EH (cell line): ENCODE measurements at places on chromosomes 13 and 19.
A peak's percentile ranks its signal among the peaks of the same experiment; 100 is the strongest.

DNA sequence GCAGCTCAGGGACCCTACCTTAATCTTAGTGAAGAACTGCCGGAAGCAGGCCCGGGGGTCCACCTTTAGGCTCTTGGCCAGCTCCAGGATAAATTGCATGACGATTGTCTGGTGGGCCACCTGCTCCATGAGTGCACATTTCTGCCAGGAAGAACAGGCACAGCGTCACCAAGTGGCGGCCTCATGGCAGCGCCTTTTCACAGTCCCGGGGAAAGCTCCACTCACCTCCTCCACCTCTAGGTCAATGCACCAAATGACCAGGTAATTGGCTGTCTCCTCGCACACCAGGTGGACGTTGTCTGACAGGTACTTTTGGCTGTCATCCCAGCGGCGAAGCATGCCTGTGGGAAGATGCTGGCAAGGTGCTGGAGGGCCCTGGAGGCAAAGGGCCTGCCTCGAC, 8.3 kb downstream of the CDC37 start:
- no peak for DNase-seq

GRCh38 chr19:54674021-54674617, 11.3 kb downstream of the LILRB4 start:
- DNase-seq = peak; percentile 3

DNA sequence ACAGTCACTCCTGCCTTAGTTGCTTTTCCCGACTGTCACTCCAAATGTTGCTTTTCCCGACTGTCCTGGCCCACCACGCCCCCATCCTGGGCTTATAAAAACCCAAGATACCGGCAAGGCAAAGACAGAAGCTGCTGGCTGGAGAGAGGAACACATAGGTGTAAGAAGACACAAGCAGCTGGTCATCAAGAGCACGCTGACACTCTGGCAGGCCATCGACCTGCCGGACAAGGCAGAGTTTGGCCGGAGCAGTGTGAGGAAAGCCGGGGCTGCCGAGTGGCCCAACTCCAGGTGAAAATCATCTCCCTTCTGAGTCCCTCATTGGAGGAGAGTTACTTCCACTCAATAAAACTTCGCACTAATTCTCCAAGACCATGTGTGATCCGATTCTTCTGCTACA, 349.5 kb downstream of the SLITRK1 start:
- DNase-seq = no peak

DNA sequence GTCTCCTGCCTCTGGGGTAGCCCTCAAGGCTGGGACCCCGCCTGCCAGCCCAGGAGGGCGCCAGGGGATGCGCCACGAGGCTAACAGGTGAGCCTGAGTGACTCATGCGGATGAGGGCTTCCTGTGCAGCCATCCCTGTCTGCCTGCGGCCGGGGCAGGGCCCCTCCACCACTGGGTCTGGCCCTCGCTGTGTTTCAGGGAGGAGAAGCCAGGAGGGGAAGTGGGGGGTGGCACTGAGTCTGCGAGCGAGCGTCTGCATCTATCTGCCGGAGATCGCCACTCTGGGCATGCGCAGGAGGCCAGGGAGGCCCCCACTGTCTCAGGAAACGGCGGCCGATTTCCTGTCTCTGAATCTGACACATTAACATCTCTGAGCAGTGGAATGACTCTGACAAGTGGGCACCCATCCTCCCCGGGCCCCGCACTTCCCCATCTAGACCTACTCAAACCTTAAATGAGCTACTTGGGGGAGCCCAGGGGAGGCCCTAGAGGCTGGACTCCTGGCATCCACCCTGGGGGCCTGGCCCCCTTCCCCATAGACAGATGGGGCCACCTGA, 19.7 kb downstream of the RFX1 start:
- DNase-seq = peak; percentile 88

- no peak for DNase-seq
Measured at GRCh38 chr19:42474743-42475142, 32.0 kb upstream of the CXCL17 start.

DNA sequence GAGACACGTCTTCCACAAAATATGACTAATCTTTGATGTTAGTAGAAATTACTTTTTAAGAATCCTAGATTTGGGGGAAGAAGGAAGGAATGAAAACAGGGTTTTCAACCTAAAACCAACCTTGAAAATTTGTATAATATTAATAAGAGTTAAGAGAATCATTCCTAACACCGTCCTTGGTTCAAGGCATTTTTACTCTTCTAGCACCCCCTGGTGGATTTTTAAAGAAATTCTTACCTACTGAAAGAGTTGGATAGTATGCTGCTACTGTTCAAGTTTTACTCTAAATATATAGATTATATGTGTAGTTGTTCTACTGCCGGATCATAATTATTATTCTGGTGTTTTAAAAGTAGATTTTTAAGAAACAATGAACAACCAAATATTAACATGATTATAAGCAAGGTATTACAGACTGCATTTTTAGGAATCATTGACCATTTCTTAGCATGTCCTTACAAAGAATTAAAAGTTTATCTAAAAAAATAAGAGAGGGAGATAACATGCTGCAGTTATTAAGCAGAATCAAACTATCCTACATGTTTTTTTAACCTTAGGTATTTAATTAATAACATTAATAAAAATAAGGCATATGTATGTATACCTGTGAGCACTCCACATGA, 7.4 kb upstream of the SLITRK6 start:
- DNase-seq = peak; percentile 52

DNA sequence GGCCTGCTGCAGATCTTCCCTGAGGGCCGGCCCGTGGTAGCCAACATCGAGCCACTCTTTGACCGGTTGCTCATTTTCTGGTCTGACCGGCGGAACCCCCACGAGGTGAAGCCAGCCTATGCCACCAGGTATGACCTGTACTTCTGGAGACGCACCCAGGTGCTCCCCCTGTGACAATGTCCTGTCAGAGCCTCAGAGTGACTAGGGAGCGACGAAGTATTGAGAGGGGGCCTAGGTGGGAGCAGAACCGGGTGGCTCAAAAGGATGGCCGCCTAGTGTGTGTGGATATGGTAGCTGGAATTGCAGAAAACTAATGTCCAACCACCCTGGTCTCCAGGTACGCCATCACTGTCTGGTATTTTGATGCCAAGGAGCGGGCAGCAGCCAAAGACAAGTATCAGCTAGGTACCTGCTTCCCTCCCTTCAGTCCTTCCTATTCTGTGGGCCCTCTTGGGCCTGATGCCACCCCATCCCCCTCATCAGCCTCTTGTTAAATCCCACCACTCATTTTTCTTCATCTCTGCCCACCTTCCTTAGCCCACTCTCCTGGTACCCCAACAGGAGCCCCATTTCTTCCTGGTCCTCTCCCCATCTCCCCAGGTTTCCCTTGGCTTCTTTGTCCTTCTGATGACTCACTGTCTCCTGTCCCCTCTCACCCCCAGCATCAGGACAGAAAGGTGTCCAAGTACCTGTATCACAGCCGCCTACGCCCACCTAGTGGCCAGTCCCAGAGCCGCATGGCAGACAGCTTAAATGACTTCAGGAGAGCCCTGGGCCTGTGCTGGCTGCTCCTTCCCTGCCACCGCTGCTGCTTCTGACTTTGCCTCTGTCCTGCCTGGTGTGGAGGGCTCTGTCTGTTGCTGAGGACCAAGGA, 8.4 kb downstream of the EGLN2 start:
- DNase-seq = no peak

DNA sequence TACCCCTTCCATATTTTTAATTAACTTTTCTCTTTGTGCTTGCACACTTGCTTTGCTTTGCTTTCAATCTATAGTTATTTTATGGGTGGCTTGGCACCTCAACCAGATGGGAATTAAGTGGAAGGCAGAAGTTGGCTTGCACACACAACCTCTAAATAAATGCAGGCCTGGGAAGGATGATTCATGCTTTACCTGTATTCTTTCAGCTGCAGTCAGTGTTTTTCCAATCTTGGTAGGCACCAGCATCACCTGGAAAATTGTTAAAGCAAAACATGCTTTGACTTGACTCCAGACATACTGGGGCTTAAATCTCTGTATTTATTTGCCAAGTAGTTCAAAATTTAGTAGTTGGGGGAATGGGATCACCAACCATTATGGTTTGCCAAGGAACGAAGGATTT, 543.0 kb downstream of the GPC6 start:
- no peak for DNase-seq

DNA sequence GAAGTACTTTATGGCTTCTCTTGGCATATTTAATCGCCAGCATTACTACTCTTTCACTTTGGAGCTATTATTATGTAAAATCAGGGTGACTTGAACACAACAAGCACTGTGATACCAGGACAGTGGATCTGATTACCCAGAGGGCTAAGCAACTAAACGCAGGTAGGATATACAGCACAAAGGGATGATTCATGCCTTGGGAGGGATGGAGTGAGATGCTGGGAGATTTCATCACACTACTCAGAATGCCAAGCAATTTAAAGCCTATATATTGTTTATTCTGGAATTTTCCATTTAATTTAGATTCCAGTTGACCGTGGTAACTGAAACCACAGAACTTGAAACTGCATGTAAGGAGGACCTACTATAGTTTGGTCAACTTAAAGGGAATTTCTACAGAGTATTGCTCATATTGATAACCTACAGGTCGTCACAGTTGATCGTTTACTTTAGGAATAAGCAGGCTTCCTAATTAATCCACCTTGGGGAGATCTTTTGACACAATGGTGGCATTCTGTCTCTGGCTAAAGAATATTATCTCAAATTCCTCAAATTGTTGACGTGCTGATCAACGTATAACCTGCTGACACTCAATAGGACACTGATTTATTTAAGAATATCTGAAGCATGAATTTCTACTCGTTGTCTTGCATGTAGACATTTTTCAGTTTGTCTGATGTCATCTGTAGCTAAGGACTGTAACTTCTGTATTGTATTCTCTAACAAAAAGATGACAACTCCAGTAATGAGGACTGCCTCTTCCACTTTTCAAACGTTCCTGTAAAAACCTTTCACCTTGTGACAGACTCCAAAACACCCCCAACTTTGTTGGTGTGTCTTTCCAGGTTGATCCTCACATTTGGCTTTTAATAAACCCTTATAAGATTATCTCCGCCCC, 254.2 kb downstream of the GPC5 start:
- DNase-seq = no peak

DNA sequence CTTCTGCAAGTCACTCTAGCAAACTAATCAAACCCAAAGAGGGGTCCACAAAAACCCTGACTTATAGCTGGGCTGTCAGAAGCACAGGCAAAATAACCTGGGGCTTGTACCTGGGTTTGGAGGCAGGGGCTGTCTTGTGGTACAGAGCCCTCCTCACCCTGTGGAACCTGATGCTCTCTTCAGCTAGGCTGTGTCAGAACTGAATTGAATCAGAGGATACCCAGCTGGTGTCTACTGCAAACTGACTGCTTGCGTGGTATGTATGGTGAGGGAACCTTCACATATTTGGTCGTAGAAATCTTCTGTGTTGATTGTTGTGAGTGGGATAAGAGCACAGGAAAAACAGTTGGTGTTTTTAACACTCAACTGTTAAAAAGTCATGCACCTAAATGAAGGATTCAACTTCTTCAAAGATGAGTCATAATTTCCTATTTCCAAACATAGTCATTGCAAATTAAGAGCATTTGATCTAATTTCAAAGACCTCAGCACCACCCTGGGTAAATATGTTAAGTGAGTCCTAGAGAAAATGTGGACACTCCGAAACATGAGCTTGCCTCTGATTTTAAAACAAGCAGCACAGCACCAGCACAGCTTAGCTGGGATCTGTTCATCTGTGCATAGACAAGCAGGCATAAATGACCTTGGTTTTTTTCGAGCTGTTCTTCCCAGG, 840.2 kb downstream of the UQCRFS1 start:
- DNase-seq = no peak

DNA sequence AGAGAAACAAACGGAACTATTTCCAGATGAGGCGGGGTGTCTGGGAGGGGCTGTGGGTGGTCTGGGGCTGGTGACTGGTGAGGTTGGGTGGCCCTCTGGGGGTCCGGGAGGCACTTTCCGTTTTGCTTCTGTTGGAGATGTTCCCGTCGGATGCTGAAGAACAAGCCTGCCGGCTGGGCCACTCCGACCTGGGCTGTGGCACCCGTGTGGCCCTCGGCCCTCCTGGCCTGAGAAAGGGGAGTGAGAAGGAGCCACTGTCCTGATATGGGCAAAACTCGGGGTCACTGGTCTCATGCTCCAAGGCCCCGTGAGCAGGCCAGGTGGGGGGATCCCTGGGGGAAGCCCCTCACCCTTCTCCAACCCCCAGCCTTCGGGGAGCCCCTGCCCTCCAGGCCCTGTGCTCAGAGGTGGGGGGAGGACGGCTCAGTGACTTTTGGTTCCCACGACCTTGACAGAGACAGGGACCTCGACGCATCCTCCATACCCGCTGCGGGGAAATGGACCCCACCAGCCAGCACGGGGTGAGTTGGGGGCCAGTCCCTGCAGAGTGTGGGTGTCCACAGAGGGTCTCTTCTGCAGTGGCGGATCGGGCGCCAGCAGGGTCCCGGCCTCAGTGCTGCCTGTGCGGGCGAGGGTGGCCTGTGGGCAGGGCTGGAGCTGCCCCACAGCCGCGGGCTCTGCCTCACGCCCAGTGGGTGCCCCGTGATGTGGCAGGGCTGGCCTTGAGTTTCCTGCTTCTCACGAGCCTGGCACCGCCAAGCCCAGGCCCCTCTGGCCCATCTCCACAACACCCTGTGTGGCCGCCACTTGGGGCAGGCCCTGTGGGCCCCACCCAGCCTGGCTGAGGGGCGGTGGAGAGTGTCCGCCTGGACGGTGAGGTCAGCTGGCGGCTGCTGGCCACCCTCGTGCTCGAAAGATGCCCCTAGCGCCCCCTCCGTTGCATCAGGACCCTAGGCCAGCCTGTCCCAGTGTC, 4.4 kb upstream of the TBXA2R start:
- no peak for DNase-seq

DNA sequence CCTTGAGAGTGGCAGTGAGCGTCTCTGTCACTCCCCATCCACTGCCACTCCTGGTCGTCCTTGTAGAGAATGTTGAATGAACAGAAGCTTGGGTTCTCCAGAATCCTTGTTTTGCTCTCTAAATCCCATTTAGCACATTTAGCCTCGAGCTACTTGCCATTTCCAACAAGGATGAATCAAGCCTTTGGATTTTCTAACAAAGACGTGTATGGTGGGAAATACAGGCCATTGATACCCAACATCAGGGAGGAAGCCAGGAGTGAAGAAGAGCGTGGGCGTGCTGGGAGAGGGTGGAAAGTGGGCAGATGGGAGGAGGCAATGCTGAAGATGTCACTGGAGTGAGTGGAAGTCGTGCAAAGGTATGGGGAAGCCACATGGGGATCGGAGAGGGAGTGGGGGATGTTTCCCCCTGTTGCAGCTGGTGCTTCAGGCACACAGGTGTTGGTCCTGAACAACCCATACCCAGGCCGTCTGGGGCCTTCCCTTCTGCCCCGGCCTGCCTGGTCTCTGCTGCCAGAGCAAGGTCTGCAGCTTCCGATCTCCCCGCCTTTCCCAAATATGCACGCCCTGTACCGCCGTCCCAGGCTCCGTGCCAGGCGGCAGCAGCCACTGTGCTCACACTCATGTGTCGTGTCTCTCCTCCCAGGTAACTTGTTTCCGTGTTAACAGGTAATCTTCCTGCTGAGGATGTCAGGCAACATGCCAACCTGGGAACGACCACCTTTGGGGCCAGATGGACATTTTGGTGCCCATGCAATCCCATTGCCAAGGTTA, 48.7 kb downstream of the ZIC5 start:
- no peak for DNase-seq

GRCh38 chr19:23259961-23260360, 9.8 kb upstream of the ZNF724 start:
- DNase-seq = no peak
